RKO (cell line): ENCODE measurements at places on chromosomes 2 and 18.
A peak's percentile ranks its signal among the peaks of the same experiment; 100 is the strongest.

DNA sequence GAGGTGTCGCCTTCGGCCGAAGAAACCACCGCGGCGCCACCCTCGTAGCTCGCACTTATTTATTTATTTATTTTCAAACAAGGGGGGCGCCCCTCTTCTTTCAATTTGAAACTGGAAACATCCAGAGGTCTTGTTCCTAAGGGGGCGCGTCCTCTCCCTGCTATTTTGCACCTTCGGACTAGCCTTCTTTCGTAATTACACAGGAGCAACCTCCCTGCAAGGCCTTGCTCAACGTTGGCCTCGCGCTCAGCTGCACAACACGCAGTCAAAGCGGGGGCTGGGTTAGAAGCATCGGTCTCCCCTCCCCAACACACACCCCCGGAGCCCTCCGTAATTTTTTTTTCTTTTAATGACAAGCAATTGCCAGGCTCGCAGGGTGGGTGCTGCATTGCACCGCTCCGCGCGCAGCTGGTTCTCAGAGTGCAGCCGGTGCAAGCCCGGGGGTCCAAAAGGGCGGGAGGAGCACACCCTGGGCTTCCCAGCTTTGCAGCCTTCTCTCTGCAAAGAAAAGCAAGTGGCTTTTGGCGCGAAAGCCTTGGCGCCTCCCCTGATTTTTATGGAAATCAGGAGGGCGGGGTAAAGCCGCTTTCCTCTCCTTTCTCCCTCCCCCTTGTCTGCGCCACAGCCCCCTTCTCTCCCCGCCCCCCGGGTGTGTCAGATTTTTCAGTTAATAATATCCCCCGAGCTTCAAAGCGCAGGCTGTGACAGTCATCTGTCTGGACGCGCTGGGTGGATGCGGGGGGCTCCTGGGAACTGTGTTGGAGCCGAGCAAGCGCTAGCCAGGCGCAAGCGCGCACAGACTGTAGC lies at the start of gene MYCN:
MYCN (plus strand) TSS at position 697 of the 807 bp plus-strand sequence. CDS start 1,515 bp downstream, outside the sequence.
- no peak for DNase-seq

DNA sequence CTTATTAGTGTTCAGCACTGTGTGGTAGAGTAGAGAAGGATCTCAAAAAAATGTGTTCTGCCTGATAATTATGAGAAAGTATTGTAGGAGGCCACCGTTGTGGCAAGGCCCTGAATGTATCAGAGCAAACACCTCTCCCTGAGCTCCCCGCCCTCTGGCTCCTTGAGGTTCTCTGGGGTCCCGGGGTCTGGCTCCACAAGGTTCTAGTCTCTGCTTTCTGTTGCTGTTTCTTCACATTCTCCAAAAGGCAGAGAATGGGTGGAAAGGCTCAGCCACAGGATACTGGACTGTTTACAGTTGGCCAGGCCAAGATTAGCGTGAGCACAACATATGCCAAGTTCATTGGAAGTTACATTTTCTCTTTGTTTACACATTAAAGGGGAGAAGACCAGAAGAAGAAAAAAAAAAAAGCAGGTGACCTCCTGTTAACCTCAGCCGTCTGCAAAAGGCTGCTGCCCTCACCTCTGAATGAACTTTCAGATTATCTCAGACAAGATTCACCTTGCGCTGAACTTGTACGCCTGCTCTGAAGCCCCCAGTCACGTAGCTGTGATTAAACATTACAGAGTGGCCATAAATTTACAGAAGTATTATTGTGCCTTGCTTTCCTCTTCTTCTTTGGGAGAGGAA lies 56.6 kb upstream of the CYP26B1 start:
- DNase-seq, result no peak

DNA sequence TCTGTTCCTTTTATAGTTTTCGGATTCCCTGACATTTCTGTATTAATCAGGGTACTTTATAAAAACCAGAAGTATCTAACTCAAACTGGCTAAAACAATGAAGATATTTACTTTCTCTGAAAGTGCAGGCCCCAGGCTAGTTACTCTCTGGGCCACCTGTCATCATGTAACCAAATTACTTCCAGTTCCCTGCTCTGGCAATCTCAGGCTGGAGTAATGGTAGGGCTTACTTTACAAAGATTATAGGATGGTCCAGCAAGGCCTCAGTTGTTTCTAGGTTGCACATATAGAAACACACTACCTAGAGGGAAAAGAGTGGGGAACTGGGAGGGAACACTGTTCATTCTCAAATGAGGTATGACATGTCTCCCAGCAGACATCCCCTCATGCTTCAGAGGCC lies 74.8 kb downstream of the CHST9 start:
- no peak for DNase-seq

- DNase-seq, result peak; percentile 92
These were observed 146.8 kb downstream of the TGIF1 start for GRCh38 chr18:3596637-3597384.

DNA sequence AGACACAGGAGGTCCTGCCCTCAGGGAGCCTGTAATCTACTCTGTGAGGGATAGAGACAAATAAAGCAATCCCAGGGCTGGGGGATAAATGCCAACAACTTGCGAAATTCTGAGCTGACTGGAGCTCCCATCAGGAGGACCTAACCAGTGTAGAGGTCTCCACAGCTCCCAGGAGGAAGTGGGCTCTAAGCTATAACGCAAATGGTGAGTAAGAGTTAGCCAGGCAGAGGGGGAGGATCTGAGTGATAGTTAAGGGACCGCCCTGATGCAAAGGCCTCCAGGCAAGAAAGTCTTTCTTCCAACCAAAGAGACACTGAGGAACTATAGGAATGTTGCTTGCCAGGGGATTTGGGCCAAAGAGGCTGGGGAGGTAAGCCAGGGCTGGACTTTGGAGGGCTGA lies 16.0 kb upstream of the ZNF532 start:
- no peak for DNase-seq
